ENCODE measurements at places on chromosomes 2 and 18.

DNA sequence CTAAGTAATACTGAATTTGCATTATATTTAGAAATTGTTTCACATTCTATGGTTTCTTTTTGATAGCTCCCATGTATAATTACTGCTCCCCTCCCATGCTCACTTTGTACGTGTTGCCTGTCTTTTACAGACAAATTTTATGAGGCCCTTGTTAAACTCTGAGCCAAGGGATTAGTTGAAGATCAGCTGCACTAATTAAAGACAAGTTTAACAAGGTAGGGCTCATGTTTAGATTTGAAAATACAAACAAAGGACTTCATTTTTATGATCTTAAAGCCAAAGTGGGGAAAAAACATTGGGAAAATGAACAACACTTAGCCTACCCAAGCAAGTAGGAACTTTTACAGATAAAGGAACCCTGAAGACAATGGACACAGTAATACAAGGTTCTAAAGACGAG is 46.2 kb downstream of the ARHGAP28 start:
- no peak for DNase-seq

DNA sequence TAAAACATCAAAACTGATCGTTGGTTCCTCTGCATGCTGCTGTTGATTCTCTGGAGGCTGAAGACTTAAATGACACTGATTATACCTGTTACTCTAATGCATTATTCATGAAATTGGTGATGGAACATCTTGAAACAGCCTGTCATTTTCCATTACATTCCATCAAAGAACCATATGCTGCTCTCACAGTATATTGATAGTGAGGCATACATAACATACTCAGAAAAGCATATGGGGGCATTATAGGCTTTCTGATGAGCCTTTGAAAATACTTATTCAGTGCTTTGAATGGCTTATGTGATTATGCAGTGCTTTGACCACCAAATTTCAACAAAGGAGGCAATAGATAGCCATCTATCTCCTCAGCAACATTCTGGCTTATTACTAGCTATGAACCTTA is 392.1 kb downstream of the CDH19 start:
- DNase-seq: no peak

- no peak for DNase-seq
Measured at GRCh38 chr2:62431512-62431911, 74.5 kb downstream of the TMEM17 start.

GRCh38 chr2:142974288-142975024 is 97.0 kb downstream of the KYNU start:
- DNase-seq: no peak

- no peak for DNase-seq
Measured at GRCh38 chr2:15874854-15875804, 65.2 kb upstream of the MYCN start.

GRCh38 chr2:136214307-136215200 is 96.6 kb upstream of the CXCR4 start:
- no peak for DNase-seq

DNA sequence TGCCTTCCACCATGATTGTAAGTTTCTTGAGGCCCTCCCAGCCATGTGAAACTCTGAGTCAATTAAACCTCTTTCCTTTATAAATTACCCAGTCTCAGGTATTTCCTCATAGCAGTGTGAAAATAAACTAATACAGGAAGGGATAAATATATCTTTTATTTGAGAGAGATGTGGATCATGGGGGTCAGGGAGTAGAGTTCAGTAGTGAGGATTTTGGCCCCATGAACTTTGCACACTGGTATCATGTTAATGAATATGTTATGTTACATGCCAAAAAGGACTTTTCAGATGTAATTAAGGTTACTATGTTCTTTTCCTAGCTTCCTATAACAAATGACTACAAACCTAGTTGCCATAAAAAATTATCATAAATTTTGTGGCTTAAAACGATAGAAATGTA is 1393.7 kb downstream of the DSC3 start:
- no peak for DNase-seq

- no peak for DNase-seq
Measured at GRCh38 chr18:36757081-36757480, 71.7 kb downstream of the TPGS2 start.

DNA sequence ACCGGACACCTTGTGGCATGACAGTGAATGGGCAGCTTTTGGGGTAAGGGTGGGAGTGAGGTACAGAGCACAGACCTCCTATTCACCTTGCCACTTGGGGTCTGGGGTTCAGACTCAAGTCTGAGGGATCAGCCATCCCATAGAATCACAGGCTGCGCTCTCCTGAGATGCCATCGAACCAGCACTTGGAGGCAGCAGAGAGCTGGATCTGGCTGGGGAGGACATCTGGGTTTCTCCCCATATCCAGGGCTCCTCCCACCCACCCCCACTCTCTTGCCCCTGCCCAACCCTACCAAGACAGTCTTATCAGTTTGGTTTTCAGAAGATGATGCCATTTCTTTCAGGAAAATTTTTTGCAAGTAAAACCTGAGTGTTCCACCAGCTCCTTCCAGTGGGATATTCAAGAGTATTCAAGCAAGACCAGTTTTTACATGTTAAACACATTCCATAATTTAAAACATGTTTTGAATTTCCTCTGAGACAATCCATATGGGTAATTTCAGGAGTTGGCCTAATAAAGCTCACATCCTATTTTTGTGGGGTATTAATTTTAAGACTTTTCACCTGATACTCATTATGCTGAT is 29.2 kb upstream of the TEX44 start:
- peak; percentile 39 for DNase-seq

GRCh38 chr18:25351777-25352628 is at the start of gene ZNF521:
ZNF521 (minus strand) TSS chr18:25352166; CDS start chr18:25350946, 1,220 bp downstream.
- no peak for DNase-seq

GRCh38 chr2:134586326-134586965 is 132.4 kb downstream of the TMEM163 start:
- no peak for DNase-seq

- DNase-seq: no peak
Measured at GRCh38 chr2:240237609-240238174, 97.2 kb upstream of the OTOS start.

- DNase-seq: no peak
Measured at GRCh38 chr2:188181884-188182283, 109.8 kb upstream of the GULP1 start.

GRCh38 chr2:9167718-9168657 is 38.6 kb upstream of the ASAP2 start:
- DNase-seq: no peak

GRCh38 chr18:57677262-57678211 is 55.9 kb upstream of the NARS1 start:
- no peak for DNase-seq

DNA sequence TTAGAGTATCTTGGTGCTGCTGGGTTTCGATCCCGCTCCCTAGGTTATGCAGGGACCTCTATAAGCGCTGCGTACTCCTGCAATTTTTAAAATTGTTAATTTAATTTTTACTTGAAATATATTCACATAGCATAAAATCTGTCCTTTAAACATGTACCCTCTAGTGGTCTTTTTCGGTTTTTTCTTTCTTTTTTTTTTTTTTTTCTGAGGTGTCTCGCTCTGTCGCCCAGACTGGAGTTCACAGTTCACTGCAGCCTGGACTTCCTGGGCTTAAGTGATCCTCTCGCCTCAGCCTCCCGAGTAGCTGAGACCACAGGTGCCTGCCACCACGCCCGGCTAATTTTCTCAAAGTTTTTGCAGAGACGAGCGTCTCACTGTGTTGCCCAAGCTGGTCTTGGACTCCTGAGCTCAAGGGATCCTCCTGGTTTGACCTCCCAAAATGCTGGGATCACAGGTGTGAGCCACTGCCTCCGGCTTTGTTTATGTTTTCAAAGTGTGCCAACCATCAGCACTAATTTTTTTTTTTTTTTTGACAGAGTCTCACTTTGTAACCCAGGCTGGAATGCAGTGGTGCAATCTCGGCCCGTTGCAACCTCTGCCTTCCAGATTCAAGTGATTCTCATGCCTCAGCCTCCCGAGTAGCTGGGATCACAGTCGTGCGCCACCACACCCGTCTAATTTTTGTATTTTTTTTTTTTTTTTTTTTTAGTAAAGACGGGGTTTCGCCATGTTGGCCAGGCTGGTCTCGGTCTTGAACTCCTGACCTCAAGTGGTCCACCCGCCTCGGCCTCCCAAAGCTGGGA is 585 bp upstream of the MOB1A start:
- DNase-seq: no peak
